ENCODE measurements at places on chromosomes 16 and 17.

DNA sequence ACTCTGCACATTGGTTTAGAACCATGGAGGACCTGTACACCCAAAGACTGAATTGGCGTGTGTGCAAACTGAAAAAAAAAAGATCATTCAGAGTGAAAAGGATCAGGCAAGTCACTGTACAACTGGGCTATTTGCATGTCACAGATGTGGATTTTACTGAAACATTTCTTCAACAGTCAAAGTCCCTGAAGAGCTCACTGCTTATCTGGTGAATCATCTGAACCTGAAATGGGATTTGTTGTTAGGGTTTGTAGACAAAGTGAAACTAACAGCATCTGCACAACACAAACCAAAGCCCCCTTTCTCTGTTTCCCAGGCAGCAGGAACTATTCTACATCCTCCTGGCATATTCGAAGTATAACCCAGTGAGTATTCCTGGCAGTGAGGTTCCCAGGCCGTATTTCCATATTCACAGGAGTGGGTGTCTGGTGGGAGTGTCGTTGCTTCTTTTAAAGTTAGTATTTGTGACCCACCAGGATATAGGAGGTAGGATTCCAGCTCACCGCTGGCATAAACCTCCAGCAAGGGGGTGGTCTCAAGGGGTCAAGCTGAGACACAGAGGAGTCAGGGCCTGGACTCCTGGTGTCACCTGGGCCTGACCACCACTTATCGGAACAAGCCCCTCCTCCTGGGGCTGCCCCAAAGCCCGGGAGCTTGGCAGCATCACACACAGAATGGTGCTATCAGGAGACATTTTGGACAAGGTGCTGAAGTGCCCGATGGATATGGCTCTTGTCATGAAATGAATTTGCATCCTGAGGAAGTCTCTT lies 80.9 kb downstream of the GOSR1 start:
- no peak for DNase-seq

DNA sequence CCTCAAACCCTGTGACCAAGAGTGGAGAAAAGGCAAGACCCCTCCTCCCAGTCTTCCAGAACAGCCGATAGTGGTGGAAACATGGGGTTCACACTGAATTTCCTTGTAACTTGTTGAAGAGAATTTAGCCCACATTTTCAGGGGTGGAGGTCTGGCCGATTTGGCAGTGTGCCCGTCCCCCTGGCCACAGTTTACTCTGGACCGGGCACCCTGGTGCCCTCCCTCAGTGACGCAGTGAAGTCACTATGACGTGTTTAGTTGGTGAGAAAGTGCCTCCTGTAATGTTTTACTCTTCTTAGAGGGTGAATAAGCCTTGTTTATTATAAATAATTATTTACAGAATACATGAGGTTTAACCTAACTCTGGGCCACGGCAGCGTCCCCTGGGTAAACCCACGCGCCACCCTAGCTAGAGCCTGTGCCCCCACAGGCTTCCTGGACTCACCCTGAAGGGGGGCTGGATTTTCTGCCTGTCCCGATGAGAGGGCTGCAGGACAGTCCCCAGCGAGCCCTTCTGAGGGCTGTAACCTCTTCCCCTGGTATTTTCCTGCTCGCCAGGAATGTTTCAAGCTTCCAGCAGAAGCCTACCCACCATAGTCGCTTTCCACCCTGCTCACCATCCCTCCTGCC lies 316.9 kb downstream of the SEC14L1 start:
- no peak for DNase-seq

GRCh38 chr17:48463526-48463925 lies 33.5 kb upstream of the SKAP1 start:
- DNase-seq = no peak

GRCh38 chr16:27671410-27671809 lies 121.5 kb downstream of the KATNIP start:
- no peak for DNase-seq

Data from Daoy (cell line).